ENCODE measurements at places on chromosomes 7 and 10. TPM values are rescaled to one million over a fixed set of nuclear protein-coding genes. Genes with fewer than 3 reads are reported as not detected.

DNA sequence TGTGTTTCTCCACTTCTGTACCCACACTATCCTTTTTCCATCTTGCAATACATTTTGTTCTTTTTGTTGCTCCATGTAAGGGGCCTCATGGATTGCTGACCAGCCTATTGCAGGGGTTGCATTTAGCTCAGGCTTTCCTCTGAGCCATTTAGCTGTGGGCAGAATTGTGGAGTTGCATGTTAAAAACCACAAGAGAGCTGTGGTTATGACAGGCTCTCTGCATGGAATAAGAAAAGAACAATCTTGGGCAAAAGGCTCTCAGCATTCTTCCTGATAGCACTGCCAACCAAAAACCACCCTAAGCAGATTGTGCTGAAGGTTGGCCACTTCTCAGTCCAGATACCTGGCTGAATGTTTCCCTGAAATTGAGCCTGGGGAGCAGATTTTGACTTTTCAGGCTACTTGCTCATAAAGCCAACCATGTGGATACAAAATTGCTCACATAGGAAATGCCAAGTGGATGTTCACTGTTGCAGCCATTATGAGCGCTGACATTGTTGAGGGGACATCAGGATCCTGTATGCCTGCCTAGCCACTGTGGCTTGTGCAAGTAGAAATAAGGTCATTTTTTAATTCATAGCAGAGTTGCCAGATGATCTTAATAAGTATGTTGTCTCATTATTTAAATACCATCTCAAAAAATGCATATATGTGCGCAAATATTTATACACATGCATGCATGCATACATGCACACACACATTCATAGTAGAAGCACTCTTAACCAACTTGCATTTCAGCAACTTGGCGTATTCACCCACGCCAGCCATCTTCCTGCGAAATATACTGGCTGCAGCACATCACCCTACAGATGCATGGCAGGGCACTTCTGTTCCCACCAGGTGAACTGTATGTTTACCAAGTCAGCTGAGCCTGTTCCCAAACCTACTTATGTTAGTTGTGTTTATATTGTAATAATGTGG lies 695.4 kb downstream of the LRMDA start:
- H3K4me3 ChIP-seq, result no peak overlapping the region
- H3K27ac ChIP-seq, result no peak overlapping the region
- no peaks in the 10 kb centered on the region for H3K4me1 ChIP-seq
- H3K36me3 ChIP-seq, result no peaks in the 10 kb centered on the region
- no peaks in the 10 kb centered on the region for H3K27me3 ChIP-seq

- H3K4me3 ChIP-seq, result no peak overlapping the region
- H3K27ac ChIP-seq, result no peak overlapping the region
- H3K27me3 ChIP-seq, result no peaks in the 10 kb centered on the region
- DNase-seq, result no peak
Measured at GRCh38 chr7:129975309-129975708, 22.5 kb upstream of the UBE2H start.

DNA sequence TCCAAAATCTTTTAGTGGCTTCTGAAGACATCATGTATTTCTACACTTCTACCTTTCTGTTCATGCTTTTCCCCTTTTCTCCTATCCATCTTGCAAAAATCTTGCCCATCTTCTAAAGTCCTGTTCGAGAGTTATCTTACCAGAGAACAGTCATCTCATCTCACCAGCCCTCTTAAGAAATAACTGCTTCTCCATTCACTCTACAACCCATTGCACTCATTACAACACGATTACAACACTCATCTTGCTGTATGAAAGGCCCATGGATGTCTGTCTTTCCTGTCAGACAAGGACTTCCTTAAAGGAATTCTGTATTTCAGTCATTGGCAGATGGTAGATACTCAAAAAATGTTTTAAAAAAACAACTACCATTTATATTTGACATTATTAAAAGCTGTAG lies 30.8 kb downstream of the ZNF438 start:
- no peak for DNase-seq
- no peak overlapping the region for H3K4me3 ChIP-seq
- peaks cover 6% of the 10 kb centered on the region for H3K4me1 ChIP-seq
- H3K27me3 ChIP-seq, result no peaks in the 10 kb centered on the region
- H3K36me3 ChIP-seq, result no peaks in the 10 kb centered on the region
- H3K27ac ChIP-seq, result no peak overlapping the region

GRCh38 chr7:157278791-157279724 lies 57.7 kb upstream of the DNAJB6 start:
- H3K36me3 ChIP-seq, result no peaks in the 10 kb centered on the region
- peaks cover 11% of the 10 kb centered on the region for H3K4me1 ChIP-seq
- H3K27me3 ChIP-seq, result peaks cover 6% of the 10 kb centered on the region
- no peak overlapping the region for H3K4me3 ChIP-seq
- H3K27ac ChIP-seq, result no peak overlapping the region
- DNase-seq, result no peak

- no peak overlapping the region for H3K27ac ChIP-seq
- DNase-seq, result no peak
- H3K27me3 ChIP-seq, result no peaks in the 10 kb centered on the region
- H3K36me3 ChIP-seq, result no peaks in the 10 kb centered on the region
- H3K4me3 ChIP-seq, result no peak overlapping the region
Measured at GRCh38 chr10:97685395-97685958, 1.6 kb downstream of the AVPI1 start.

DNA sequence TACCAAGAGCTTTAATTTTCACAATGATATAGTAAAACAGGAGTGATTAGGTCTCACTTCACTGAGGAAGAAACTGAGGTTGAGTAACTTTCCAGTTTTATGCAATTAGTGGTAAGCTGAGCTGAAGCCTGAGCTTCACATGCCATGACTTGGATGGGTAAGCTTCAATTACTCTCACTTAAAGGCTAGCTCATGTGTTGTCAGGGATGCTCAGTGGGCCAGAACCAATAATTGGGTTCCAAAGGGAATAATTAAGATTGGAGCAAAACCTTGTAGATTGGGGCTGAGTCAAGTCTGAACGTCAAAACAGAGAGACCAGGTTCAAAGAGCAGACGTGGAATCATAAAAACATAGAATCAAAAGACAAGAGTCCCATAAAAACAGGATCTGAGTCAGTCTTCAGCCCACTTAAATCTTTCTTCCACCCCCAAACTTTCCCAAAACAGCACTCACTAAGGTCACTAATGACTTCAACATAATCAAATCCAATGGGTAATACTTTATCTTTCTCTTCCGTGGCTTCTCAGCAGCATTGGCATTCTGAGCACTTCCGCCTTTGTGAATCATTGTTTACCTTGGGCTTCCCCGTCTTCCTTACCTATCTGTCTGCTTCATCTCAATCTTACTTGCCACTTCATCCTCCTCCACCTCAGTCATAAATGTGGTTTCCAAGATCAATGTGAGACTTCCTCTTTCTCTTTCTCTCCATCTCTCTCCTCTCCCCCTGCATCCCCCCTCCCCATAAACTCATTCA lies 23.0 kb upstream of the EGFR start:
- H3K36me3 ChIP-seq, result no peaks in the 10 kb centered on the region
- no peak for DNase-seq
- H3K4me3 ChIP-seq, result no peak overlapping the region
- no peaks in the 10 kb centered on the region for H3K4me1 ChIP-seq

The FAM25A gene
- total RNA-seq, result not detected

The GAD2 gene
- total RNA-seq, result not detected
